ENCODE measurements at places on chromosomes 6 and 20.
A peak's percentile ranks its signal among the peaks of the same experiment; 100 is the strongest.

DNA sequence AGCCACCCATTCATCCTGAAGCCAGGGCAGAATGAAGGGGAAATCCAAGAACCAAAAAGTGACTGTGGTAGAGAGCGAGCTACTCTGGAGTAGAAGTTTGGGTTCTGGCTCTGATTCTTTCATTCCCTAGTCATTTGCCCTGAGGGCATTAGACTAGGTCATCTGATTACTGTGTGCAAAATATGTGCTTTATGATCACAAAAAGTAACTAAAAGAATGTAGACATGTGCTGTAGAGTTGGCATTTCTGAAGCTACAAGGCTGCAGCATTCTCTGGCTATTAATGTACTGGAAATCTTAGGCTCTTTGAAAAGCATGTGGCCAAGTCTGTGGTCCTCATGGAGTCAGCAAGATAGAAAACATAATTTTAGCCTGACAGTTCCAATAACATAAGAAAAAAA is 94.2 kb downstream of the TBC1D7 start:
- DNase-seq = no peak

DNA sequence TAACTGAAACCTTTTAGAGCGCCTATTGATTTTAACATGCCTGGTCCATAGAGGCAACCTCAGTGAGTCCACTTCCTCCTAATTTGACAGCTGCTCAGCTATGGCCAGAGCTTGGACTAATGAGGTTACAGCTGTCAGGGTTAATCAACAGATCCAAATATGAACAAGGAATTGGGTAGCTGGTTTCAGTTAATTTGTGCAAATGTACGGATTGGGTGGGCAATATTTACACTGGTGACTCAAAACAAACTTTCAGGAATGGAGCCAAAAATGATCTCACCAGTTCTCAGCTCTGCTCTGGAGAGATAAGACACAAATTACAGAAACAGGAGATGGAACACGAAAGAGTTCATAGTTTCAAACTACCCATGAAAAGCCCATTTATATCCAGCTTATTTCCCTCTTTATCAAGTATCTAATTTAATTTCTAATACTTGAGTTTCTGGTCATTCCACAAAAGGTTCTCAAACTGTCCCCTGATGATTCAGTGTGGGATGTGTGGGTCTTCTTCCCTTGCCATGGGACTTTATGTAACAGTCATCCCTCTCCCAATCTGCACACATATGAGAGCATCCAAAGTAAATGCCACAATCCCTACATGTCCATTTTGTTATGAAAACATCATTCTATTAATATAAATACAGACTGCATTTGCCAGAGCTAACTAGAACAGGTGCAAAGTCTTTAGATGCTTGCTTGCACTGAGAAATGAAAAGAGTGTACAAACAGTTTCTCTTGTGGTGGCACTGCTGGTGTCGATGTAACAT is 149.9 kb downstream of the RPS12 start:
- no peak for DNase-seq

DNA sequence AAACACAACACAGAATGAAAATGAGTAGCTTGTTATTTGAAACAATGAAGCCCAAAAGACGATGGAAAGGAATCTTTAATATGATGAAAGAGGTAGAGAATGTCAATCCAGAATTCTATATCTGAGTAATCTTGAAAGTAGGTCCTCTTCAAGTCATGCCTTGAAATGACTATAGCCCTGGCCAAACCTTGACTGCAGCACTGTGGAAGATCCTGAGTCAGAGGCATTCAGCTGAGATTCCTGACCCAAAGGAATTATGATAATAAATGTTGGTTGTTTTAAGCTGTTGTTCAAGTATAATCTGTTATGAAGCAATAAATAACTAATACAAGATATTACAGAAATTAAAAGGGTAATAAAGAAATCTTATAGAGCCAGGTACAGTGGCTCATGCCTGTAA is 64.8 kb downstream of the IBTK start:
- DNase-seq = no peak

DNA sequence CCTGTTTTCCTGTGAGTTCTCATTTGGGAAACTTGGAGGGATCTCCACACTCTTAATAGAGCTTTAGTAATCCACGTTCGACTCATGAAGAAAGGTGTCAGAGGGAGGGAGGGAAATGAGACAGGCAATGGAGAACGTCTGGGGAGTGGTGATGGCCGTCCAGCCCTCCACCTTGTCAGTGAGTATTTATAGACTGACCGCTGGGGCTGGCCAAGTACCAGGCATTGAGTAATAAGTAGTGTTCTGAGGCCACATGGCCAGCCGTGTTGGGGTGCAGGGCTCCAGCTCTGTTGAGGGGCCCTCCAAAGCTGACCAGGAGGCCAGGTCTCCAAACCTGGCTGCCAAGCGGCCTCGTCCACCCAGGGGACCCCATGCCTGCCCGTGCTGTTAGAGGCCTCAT is 11.3 kb upstream of the DSN1 start:
- DNase-seq = no peak

DNA sequence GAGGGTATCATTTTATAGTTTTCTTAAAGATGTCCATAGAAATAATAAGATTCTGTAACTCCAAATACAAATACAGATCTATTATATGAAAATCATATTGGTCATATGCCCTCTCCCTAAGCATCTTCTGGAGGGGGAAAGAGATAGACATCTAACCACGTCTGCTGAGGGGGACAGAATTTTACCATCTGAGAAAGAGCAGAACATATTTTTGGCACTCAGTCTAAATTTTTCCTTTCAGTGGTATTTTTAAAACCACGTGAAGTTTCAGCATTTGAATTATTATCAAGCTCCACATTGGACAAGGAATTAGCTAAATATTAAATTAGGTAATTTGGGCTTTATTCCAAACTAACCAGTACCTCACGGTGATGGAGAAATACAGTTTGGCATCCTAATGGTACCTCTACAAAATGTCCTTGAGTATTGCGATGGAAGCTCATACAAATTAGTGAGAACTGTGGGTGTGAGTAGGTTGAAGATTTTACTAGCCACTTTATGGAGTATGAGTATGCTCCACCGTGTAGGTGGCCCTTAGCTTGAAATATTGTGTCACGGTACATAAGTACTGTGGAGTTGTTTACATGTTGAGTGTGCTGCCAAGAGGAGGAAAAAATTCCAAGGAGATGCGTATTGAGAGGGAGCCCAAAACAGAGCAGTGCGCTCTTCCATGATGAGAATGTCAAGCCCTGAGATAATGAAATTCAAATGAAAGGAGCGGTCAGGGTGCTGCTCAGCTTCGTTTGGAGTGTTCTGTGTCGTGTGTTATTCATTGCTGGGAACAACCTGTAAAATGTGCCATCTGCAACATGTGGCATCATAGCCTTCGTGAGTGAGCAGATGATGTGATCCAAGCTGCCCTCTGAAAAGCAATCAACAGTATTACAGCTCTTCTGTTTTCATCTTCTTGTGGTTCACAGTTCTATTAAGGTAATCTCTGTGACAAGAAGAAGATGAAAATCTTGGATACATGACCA is 48.4 kb upstream of the PHACTR2 start:
- DNase-seq = no peak

GRCh38 chr20:49293122-49293521 is 15.3 kb upstream of the ZNFX1 start:
- no peak for DNase-seq

DNA sequence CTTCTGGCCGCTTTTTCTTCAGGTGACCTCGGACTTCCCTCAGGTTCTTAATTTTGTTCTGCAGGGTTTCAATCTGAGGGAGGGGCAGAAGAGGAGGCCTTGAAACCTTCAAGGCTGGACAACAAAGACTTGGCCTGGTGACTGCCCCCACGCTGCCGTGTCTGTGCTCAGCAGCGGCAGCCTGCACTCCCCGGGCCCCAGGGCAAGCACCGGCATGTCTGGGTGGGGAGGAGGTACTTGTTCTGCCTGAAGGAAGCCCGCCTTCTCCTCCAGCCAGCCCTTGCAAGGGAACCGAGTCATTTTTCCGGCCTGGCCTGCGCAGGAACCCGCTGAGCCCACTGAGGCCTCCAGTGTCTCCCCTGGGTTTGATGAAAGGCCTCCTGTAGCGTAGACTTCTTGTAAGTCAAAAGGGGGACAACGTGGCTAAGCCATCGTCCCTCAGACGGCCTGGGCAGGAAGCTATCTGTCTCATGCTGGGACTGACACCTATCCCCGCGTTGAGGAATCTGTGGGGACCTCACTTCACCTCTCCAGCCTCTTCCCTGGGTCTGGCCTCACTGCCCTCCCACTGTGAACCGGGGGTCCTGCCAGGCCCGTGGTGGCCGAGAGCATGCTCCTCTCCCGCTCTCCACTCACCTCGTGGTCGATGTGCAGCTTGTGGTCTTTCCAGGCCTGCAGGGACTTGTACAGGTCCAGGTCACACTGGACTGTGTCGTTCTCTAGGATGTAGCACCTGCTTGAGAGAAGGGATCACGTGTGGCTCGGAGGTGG is 119.9 kb downstream of the SULF2 start:
- no peak for DNase-seq

GRCh38 chr6:107192830-107193229 is 77.5 kb upstream of the BEND3 start:
- no peak for DNase-seq

GRCh38 chr6:73523434-73524123 is 2.7 kb upstream of the EEF1A1 start:
- no peak for DNase-seq

GRCh38 chr6:158283304-158283980 is 28.8 kb upstream of the TULP4 start:
- peak; percentile 64 for DNase-seq

GRCh38 chr6:109456710-109457561 is 1.4 kb upstream of the MICAL1 start:
- no peak for DNase-seq

DNA sequence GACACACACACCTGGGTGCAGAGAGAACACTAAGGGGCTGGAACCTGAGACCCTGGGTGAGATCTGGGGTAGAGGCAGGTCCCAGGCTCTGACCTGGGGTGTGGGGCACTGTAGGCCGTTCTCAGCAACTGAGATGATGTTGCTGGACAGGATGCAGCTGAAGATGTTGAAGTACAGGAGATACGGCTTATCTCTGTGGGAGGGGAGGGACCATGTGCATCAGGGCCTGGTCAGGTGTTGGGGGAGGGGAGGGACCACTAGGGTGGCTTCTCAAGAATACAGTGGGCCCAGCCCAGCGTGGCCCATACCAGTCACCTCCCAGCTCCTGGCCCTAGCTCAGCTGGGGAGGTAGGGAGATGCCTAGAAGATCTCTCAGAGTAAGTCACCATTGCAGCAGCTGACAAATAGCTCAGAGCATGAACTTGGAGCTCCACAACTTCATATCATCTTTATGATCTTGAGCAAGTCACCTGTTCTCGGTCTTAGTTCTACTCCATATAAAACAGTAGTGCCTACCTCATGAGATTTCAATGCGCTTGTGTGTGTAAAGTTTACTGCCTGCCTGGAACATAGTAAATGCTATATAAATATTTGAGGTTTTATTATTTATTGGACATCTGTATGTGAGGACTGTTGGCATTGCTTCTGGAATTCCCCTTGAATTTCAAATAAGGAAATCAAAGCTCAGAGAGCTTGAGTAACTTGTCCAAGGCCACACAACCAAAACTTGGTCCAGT is 3.8 kb downstream of the SLC44A4 start:
- DNase-seq = no peak

DNA sequence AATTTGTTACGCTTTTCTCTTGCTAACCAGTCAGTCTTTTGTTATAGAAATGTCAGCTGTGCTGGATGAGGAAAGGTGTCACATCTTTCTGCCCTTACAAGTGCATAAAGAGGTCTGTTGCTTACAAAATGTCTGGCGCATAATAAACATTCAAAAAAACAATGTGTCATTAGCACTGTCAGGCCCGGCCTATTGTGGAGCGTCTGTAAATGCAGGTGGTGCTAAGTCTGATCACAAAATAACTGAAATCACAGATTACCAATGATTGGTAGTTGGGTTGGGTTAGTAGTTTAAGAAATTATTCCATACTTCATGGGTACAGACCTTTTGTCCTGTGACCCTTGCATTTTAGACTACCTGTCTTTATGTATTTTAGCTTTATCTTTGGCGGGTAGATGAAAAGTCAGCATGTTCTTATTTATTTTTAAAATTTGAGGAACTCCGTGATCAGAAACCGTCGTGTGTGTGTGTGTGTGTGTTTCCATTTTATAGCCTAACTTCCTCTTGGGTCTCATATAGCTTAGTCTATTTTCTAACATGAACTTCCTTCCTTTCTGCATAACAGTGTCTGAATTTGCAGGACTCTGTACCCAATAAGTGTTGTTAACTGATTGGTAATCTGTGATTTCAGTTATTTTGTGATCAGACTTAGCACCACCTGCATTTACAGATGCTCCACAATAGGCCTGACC is 88.1 kb upstream of the IFNGR1 start:
- DNase-seq = no peak

DNA sequence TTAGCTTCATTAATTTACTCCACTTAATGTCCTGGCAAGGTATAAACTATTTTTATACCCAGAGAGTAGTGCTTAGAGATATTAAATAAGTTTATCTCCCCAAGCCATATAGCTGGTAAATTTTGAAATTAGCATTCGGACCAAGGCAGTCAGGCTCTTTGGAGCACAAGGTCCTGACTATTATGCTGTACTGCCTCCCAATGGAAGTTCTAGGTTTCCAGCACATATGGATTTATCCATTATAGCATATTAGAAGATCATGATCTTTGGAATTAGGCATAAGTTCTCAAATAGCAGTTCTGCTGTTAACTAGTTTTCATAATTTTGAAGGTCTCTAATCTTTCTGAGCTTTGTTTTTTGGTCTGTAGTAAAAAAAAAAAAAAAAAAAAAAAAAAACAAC is 835.3 kb upstream of the EPHA7 start:
- DNase-seq = peak; percentile 6

DNA sequence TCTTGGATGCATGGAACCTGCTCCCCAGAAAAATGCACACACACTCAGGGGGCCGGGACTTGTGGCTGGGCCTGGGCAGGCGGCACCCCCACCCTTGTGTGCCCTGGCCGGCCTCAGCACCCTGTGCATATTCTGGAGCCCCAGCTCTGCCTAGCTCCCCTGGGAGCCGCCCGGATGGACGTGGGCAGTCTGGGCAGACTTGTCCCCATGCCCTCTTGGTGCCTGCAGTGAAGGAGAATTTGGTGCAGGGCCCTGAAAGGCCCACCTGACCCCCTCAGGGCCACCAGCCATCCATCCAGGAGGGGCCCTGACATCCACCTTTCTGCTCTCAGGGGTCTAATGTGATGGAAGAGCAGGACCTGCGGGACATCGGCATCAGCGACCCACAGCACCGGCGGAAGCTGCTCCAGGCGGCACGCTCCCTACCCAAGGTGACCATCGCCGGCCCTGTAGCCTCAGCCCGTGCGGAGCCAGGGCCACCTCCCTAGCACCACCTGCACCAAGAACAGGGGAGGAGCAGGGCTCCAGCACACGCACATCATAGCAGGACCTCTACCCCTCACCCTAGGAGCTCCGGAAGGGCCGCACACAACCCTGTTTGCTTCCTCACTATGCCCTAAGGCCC is 62.8 kb downstream of the TCP11 start:
- DNase-seq = no peak

- no peak for DNase-seq
These were observed 28.7 kb downstream of the ISM1 start for GRCh38 chr20:13249798-13250170.

GRCh38 chr6:38796006-38796405 is 80.9 kb downstream of the DNAH8 start:
- no peak for DNase-seq

All from A549 (cell line).